ENCODE measurements at places on chromosomes 5 and 9.

GRCh38 chr5:160555581-160555970 lies 133.9 kb downstream of the PTTG1 start:
- DNase-seq = no peak

- DNase-seq = no peak
These were observed 19.7 kb downstream of the CD180 start for GRCh38 chr5:67176936-67177335.

- no peak for DNase-seq
These were observed 29.7 kb upstream of the ITGA1 start for GRCh38 chr5:52758014-52758413.

GRCh38 chr5:111703662-111704061 lies 53.3 kb downstream of the NREP start:
- no peak for DNase-seq

DNA sequence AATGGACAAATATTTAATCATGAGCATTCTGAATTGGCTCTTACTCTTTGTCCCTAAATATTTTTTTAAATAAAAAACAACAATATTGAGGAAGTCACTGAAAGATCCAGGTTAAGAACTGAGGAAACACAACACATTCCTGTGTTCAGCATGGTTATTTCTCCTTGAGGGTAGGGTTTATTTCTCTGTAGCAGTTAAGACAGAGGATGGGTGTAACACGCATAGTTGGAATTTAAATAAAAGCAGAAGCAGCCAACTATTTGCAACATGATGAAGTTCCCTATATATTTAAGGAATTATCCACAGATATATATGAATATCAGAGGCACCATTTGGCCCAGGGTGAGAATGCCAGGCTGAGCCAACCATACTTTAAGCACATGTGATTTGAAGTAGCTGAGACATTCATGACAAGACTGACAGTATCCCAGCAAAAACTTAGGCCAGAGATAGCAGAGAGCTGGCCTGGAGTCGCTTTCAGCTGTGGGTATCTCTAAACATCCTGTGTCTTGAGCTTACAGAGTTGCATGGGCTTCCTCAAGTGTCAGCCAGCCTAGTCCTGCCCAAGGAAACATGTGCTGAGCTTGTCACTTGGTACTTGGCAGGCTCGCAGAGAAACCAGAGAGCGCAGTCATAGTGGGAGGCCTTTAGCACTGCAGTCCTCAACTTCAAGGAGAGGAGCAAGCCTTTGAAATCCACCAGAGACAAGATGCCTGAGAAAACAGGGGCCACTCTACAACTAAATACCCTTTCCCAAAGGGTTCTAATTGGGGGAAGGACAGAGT lies 43.6 kb downstream of the SEMA5A start:
- DNase-seq = no peak

DNA sequence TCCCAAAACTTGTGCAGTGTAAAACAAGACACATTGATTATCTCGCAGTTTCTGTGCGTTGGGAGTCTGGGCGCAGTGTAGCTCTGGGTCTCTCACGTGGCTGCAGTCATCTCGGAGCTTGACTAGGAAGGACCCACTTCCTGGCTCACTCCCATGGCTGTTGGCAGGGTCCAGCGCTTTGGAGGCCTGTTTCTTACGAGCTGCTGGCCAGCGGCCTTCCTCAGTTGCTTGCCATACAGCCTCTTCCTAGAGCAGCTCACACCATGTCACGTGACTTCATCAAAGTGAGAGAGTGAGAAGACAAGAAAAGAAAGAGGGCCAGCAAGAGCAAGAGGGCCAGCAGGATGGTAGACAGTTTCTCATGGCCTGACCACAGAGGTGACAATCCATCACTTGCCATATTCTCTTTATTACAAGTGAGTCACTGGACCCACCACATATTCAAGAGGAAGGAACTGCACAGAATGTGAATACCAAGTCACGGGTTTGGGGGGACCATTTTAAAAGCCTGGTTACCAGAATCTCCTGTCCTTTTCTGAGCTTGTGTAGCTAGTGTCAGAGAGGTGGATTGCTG lies 36.2 kb downstream of the MCCC2 start:
- no peak for DNase-seq

DNA sequence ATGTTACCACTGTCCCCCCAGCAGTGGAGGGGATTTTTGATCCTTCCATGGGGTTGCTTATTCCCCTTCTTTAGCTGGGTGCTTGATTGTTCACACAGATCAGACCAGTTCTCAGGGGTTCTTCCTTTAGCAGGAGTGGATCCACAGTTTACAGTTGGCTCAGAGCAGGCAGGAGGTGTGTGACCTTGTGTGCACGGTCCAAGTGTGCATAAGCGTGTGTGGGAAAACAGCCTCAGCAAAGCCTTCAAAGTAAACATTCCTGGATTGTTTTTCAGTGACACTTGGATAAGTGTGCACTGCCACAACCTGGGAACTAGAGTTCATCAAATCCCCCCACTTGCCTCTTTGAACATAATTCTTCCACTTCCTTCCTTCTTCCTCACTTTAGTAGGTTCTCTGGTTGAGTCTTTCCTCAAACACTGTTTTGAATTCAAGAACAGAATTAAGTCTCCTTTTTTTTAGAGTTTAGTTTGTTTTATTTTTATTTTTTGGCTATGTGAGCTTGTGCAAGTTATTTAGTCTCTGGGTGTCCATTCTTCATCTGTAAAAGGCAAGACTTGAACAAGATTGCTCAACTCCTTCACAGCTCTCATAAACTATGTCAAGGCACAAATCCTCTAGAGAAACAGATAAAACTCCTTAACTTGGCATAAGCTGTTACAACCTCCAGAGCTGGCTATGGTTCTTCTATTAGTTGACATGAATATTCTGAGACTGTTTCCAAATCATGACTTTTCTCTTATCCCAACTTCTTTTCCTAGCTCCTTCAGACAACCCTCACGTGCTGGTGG lies 78.0 kb downstream of the OSMR start:
- no peak for DNase-seq

- DNase-seq = no peak
These were observed 643 bp downstream of the PLEKHG4B start for GRCh38 chr5:92401-93220.

DNA sequence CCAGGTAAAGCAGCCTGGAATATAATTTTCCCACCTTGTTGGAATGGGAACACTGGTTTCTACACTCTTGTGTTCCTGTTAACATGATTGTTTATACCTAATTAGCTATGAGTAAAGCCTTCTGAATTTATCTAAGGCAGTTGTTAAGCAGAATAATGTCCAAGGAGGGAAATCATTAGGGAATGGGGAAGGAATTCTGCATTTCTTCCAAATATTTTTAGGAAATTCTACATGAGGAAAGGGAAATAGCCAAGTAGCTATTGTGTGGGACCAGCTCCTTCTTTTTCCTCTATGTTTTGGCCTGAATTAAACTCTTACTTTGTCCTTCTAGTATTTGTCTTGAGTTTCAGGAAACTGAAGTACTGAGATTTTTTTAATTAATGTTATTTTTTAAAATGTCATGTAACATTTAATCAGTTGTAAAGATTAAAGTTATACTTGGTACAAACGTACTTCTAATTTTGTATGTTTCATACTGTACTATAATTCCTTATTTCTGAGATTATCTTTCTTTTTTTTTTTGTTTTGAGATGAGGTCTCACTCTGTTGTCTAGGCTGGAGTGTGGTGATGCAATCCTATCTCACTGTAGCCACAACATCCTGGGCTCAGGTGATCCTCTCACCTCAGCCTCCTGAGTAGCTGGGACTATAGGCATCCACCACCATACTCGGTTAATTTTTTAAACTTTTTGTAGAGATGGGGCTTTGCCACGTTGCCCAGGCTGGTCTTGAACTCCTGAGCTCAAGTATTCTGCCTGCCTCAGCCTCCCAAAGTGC lies 28.5 kb downstream of the ANKDD1B start:
- DNase-seq = no peak

DNA sequence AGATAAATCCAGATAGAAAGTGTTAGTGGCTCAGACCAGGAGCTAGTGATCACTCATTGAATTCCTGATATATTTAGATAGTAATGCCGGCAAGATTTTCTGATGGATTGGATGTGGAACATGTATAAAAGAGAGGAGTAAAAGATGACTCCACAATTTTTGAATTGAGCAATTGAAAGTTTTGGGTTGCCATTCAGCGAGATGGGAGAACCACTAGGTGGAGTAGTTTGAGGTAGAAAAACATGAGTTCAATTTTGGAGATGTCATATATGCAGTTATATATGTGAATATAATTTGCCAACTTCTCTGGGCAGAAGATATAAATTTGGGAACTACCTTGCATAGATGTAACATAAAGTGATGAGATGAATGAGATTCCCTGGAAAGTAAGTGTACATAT lies 502.5 kb upstream of the SEMA6A start:
- DNase-seq = peak; percentile 59

DNA sequence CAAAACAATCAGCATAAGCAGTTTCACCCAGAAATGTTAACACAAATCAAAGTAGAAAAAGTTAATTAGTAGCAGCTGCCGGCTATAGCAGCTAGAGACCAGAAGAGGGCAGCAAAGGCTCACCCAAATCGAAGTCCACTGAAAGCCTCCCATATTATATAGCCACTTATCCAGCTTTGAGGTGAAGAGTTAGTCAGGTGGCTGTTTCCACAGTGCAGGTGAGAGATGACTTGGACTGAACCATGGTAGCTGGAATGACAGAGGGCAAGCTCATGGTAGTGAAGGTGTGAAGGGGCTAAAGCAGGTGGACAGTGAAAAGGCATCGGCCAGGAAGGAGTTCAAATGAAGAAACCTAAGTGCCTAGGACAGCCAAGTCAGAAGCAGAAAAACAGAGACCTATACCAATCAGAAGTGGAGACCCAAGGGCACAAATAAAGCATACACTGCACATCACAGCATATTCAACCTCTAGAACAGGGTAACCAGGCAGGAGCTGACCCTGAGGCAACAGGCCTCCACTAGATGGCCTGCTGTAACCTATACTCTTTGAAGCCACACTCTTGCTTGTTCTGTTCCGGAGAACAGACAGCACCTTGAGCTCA lies 7.2 kb upstream of the RNF38 start:
- peak; percentile 67 for DNase-seq

GRCh38 chr5:100023536-100023935 lies 511.6 kb upstream of the FAM174A start:
- DNase-seq = no peak

DNA sequence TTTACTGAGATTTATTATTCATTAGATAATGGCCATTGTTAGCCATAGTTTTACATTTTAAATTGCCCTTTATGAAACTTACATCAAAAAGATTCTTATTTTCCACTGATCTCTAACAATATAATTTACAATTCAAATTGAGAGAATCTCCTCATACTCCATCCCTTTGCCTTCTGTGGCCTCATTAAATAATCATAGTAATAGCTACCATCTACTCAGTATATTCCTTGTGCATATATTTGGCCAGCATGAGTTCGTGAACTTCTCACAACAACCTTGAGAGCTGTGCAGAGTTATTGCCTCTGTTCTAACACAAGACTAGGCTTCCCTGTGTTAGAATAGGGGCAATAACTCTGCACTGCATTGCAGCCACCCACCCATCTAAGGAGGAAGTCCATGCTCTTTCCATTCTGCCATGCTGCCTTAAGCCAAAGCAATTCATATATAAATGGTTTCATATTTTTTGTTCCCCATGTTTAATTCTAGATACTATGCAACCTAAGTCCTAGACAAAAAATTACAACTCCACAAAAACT lies 99.1 kb downstream of the ADAMTSL1 start:
- DNase-seq = no peak

- no peak for DNase-seq
These were observed 17.6 kb upstream of the UBE2D2 start for GRCh38 chr5:139543423-139543991.
